ENCODE measurements at places on chromosomes 11 and 22.

- no peak for DNase-seq
Measured at GRCh38 chr22:43541462-43542407, 129.9 kb downstream of the MPPED1 start.

GRCh38 chr22:38431266-38432010, 23.6 kb downstream of the KCNJ4 start:
- no peak for DNase-seq

DNA sequence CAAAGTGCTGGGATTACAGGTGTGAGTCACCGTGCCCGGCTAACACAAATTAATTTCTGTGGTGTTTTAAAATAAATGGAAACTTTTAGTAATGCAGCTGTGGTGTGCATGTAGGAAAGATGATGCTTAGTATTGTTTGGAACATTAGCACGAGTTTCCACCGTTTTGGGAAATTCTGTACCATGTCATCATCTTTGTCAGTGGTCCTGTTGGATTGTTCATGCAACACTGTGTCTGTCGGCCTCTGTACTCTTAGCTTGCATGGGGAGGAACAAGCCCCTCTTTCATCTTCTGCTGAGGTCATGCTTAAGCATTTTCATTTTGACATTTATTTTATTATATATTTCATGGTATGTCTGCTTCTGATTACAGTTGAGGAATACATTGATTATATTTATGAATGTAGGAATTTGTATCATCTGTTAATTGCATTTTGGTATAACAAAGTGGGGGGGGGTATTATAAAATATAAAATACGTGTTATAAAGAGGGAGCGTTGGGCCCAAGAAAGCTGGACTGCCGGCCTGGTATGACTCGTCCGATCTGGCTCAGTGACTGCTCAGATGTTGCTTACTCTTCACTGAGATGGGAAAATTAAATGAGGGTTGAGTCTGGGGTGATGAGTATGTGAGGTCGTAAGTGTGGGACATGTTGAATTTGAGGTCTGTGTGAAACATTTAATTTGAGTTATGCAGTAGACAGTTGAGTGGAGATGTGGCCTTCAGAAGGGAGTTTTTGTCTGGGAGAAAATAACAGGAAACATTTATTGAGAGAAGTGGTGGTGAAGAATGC, 28.7 kb downstream of the CECR2 start:
- DNase-seq, result peak; percentile 43

DNA sequence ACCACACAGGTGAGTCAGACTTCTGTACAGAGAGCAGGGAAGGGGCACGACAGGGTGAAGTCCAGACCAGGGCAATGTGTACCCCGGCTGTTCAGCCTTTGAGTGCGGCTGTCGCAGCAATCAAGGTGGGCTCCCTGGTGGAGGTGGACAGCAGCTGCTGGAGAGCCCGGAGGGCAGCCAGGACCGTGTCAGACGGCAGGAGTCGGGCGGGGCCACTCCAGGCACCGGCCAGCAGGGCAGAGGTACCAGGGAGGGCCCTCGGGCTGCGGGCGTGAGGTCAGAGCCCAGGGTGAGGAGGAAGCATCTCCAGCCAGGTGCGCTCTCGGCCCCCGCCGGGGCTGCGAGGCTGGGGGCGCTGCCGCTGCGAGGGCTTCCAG, 802 bp upstream of the PIM3 start:
- peak; percentile 70 for DNase-seq

DNA sequence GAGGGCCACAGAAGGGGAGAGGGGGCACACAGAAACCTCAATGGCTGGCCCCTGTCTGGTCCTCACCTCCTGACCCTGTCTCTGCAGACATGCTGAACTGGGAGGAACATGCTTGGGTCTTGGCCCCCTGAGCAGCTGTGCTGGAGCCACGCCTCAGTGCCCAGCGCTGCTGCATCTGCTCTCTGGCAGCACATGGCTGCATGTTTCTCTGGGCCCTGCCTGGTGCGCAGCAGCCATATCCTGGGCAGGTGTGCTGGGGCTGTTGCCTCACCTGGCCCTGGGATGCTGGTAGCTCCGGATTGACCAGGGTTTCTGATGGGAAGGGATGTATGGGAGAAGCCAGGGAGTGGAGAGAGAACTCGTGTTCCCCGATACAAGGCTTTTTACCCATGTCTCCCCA, 248.0 kb downstream of the ST3GAL4 start:
- DNase-seq, result no peak

- DNase-seq, result peak; percentile 95
Measured at GRCh38 chr11:47004595-47005033, 68.1 kb downstream of the CSTPP1 start.

- no peak for DNase-seq
Measured at GRCh38 chr11:101509922-101510321, 73.9 kb downstream of the TRPC6 start.

GRCh38 chr22:19846620-19847344, 7.9 kb downstream of the GNB1L start:
- no peak for DNase-seq

DNA sequence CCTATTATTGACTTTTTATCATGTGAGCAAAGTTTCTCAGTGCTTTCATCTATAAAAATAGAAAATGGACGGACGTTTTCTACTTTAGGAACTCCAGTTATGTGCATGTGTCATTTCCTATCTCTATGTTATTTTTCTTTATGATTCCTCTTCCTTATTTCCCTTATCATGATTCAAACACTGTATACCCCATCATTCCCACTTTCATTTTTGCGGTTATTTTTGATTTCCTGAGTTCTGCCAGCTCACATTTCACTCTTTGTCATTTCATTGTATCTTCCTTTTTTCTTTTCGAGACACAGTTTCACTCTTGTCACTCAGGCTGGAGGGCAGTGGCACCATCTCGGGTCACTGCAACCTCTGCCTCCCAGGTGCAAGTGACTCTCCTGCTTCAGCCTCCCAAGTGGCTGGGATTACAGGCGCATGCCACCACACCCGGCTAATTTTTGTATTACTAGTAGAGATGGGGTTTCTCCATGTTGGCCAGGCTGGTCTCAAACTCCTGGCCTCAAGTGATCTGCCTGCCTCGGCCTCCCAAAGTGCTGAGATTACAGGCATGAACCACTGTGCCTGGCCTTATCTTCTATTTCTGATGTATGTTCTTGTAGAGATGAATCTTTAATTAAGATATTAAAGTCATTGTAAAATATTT, 21.5 kb downstream of the C11orf58 start:
- DNase-seq, result no peak

- DNase-seq, result no peak
Measured at GRCh38 chr11:61635787-61636186, 44.4 kb upstream of the DAGLA start.

- DNase-seq, result peak; percentile 74
Measured at GRCh38 chr11:94656968-94657367, 89.8 kb downstream of the PIWIL4 start.

GRCh38 chr11:60710482-60710881, 11.1 kb downstream of the MS4A8 start:
- no peak for DNase-seq

DNA sequence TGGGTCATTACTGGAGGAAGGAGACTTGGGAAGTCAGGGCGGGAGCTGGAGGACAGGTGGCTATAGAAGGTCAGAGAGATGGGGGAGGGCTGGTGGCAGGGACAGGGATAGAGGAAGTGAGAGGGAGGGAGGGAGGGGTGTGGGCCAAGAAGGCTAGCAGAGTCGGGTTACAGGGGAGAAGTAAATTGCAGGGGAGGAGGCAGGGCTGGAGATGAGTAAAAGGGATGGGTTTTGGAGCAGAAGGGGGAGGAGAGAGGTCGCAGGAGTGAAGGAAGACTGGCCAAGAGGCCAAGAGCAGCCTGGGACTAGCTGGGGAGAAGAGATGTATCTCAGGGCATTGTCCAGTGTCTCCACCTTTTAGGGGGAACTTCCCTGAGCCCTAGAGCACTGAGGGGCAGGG, 33.0 kb downstream of the LRRC10B start:
- DNase-seq, result no peak

GRCh38 chr11:122032317-122032716, 83.7 kb downstream of the BLID start:
- no peak for DNase-seq

GRCh38 chr22:37254867-37255233, 10.8 kb upstream of the RAC2 start:
- peak; percentile 19 for DNase-seq

DNA sequence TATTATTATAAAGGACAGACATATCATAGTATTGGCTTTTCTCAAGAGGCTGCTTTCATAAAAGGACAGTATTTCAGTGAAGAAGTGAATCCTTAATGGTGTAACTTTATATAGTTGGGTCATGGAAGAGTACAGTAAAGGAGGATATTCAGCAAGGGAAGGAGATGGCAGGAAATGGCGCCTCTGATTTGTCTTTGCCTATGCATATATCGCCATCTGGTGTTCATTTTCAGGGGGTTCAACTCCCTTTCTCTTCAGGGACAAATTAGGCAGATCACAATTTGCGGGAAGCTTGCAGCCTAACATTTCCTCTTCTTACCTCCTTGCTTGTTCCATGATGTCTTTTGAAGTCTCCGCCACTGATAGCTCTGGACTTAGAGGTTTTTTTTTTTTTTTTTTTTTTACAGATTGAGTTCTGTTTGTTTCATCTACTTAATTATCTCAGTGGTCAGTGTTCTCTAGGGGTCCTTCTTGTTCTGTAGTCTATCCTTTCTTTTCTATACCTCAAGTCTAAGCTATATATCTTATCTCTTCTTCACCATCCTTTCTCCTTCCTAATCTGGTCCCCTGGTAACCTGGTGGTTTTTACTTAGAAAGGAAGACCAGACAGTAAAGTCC, 21.8 kb upstream of the RRM1 start:
- peak; percentile 72 for DNase-seq

DNA sequence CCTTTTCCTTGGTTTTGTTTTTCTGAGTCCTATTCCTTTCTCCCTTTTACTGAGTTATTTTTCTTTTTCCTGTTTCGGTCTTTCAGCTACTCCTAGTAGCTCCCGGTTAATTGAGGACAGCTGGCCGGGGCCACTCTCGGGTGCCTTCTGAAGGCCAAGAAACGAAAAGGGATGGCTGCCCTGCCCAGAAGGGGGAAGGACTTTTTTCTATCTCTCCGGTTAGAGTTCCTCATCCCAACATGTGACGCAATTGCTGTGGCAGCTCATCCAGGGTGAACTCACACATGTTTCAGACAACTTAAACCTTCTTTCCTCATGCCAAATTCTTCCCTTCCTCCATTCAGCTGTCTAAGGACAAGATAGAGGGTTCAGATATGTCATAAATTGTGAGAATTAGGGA, 83.6 kb downstream of the PIWIL4 start:
- DNase-seq, result no peak

- no peak for DNase-seq
Measured at GRCh38 chr11:44977493-44977984, 26.9 kb upstream of the TP53I11 start.

DNA sequence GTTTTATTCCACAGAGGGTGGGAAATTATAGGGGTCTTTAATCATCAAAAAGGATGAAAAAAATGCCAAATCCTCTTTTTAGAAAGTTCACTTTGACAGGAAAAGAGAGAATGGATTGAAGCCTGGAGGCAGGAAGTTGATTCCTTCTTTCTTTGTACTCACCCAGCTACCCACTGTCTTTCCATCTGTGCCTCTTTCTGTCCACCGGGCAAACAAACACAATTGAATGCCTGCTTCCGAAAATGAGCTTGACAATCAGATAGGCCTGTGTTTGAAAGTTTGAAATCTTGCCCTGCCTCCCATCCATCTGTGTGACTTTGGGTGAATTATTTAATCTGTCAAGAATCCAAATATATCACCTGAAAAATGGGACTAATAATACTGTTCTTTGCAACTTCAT, 81.1 kb downstream of the SCN3B start:
- no peak for DNase-seq

DNA sequence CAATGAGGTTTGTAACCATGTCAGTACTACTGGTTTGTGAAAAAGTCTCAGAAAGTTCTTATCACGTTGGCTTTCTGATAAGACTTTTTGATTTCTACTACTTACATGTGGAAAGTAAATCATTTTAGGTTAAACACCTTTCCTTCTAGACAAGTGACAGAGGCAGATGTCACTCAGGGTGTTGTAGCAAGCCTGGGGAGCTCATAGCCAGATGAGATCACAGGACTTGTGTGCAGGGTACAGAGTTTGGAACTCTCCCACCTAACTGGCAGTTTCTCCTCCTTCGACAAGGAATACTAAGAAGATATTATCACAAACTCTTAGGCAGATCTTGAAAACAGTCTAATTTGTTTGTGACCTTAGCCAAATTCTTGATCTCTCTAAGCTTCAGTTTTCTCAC, 49.4 kb upstream of the PICALM start:
- no peak for DNase-seq

- peak; percentile 7 for DNase-seq
Measured at GRCh38 chr11:119774172-119774763, 45.3 kb upstream of the NECTIN1 start.

DNA sequence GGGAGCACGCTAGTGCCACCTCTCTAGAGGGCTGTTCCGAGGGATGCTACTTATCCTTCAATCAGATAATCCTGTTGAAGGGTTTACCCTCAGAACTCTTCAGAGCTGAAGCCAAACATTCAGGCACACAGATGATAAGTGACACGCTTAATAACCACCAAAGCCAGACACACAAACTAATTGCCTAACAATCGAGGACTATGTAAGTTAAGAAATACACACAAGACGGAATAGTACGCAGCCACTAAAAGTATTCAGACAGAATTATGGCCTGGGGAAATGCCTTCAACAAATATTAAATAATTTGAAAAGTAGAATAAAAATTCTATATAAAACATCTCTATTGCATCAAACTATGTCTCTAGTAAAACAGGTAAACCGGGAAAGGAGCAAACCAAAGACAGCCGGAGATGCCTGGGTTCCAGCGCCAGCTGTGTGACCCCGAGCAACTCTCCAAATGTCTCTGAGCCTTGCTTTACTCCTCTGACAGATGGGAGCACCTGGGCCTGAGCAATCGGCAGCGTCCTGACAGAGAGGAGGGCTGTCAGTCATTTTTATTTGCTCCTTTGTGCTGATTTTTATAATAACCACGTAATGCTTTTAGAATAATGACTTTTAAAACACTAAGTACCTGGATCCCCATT, 11.3 kb downstream of the LRFN4 start:
- DNase-seq, result no peak

- DNase-seq, result no peak
Measured at GRCh38 chr11:28571371-28571770, 463.2 kb downstream of the METTL15 start.

DNA sequence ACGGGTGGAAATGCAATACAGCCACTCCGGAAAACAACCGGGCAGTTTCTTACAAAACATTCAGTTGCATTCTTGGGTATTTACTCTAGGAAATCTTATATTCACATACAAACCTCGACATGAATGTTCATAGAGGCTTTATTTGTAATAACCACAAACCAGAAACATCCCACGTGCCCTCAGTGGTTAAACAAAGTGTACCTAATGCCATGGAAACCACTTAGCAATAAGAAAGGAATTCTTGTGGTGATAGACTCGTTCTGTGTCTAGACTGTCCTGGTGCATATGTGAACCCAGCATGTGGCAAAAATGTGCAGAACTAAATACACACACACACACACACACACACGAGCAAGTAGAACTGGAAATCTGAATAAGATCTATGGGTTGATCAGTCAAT, 1073.3 kb downstream of the TBC1D22A start:
- peak; percentile 23 for DNase-seq

DNA sequence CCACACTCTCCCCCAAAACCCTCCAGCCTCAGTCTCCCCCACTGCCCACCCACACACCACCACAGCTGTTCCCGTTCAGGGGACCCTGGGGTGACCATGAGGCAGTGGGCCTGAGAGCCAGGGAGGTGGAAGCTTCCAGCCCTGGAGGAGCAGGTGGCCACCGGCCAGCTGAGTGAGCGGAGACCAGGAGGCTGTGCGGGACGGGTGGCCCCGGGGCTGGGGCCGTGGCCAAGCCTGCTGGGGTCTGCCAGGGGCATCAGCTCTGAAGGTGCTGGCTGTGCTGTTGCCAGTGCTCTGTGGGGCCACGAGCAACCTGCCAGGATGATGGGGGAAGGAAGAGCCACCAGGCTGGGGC, 26.0 kb downstream of the OSBPL5 start:
- no peak for DNase-seq

Measured in renal cortical epithelial cell (primary cell).